ENCODE measurements at places on chromosomes 5 and 9.

DNA sequence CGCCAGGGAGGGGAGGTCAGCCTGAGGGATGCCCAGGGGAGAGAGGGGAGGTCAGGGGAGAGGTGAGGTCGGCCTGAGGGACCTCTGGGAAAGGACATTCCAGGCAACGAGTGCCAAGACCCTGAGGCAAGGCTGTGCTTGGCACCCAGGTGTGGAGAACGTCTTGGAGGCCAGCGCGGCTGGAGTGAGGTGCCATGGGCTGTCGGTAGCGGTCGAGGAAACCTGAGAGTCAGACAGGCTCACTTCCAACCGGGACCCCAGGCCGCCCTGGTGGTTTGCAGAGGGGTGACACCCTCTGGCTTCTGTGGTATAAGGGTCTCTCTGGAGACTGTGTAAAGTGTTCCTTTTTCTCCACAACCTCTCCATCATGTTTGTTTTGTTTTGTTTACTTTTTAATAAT, 82.9 kb downstream of the CACNA1B start:
- DNase-seq: no peak

DNA sequence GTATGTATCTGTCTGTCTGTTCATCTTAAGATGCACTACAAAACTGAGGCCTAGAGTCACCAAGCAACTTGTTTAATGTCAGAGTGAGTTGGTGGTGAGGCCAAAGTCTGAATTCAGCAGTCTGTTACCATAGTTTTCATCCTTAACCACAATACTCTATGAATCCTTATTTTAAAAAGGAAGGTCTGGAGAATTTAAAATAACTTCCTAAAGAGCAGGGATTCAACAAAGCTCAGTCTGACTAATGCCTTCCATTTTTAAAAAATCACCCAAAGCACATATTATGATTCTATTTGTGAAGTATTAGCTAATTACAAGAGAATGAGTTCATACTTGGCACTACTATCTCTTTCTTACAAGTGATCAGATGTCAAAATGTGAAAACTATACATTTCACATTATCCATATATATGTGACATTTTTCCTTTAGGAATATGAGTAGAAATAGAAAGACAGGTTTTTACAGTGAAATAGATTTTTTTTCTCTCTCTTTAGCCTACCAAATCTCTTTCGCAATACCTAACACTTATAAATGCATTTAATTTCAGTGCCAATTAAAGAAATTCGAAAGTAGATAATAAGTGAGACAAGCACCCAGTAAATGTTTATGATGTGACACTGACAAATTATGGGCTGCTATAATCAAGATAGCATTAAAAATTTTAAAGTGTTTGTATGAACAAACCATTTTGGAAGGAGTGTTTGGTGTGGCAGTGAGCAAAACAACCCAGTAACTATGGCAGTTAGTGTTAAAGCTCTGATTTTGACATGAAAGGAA, 102.3 kb upstream of the CDKN2B start:
- no peak for DNase-seq

GRCh38 chr9:81801190-81801589, 111.8 kb upstream of the TLE1 start:
- no peak for DNase-seq

DNA sequence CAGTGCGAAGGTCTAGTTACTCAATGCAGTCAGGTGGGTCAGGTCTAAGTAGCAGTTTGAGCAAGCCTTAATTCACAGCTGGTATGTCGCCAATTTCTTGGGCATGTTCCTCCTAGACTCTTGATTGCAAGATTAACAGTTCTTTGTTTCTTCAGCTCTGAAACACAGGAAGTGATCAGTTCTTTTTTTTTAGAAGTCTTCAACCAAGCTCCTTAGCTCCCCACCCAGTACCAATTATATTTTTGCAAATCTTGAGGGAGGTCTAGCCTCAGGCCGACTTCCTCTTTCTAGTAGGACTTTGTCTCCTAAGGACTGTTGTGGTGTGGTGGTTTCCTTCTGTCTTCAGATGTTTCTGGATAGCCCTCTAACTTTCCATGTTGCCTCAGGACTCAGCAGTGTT, 2054.2 kb downstream of the MAT2B start:
- no peak for DNase-seq

DNA sequence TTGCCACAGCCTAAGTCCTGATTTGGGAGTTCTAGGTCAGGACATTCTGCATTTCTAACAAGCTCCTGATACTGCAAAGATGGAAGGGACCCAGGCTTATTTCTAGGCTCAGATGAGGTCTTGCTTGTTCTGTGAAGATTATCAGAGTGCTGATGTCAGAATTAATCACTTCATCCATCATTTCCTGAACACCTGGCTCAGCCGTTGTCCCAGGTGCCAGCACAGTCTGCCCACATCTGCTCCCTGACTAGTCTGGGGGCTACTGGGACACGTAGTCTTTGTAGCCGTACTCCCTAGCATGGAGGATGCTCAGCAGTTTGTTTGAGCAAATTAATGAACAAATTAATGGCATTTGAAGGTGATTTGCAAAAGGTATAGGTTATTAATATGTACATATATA, 17.9 kb upstream of the SPINK4 start:
- no peak for DNase-seq

DNA sequence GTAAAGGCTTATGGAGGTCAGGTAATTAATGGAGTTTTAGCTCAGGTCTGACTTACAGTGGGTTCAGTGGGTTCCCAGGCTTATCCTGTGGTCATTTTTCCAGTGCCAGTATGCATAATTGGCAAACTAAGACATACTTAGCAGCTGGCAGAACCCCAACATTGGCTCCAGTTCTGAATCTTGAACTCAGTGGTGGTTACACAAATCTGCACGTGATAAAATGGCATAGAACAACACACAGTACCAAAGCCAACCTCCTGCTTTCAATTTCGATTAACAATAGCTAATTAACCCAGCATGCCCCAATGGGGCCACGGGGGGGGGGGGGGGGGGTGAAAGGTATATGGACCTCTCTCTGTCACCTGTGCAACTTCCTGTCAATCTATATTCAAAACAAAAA, 19.0 kb upstream of the BARX1 start:
- no peak for DNase-seq

- no peak for DNase-seq
Observed at GRCh38 chr9:37949576-37949975, 45.6 kb upstream of the SLC25A51 start.

DNA sequence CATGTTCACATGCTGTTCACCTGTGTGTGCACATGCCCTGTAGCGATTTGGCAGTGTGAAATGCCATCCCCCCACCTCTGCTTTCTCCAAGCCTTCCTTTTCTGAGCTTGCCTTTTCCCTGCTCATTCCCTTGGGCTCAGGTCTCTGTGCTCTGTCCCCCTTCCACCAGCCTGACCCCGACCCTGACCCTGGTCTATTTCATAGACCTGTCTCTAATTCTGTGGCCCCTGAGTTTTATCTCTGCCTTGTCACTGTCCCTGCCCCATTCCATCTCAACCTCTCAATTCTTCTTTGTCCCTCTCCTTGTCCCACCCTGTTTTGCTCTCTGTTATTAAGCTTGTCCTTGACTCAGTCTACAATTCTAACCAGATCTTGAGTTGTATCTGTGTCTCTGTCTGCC, 735 bp downstream of the ARAP3 start:
- no peak for DNase-seq

- DNase-seq: peak; percentile 65
Observed at GRCh38 chr5:16736158-16736995, 119.6 kb upstream of the RETREG1 start.

DNA sequence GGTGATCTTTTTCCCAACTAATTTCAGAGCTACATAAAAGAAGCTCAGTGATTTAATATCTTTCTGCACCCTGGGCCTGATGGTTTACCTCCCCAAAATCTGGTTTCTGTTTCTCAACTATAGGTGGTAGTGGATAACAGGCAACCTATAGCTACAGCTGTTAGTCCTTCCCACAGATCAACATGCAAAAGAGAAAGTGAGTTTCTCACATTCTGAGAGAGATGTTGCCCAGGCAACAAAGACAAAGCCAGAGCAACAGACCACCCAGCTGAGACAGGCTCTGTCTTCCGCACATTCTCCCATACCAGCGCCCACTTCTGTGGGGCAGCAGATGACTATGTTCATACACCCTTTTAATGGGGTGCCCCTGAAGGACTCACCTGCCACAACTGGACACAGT, 40.7 kb upstream of the PPP2R2B start:
- no peak for DNase-seq

DNA sequence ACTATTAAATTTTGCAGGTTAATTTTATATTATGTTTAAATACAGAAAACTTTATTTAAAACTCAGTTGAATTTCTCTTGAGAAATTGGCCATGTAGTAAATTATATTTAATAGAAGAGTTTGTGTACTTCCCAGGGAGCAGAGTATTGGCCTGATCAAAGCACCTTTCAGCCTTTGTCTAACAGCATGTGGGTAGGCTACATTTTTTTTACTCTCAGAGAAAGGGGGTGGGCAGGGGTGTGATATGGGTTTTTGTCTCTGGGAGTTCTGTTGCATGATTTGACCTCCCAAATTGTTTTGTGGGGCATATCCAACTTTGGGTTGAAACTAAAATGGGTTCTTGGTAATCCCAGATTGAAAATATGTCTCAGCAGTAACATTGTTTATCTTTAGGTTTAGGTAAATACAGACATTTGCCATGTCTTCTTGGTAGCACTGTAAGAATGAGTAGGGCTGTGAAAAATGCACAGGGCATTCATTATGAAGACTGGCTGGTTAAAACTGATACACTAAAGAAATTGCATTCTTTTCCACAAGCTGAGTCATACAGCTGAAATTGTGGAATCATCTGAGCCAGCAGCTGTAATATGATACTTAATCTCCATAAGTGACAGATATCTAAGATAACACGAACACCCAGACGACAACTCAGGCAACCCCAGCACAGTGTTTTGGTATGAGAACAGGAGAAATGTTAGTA, 75.4 kb upstream of the CDKN2B start:
- DNase-seq: no peak

- DNase-seq: no peak
Observed at GRCh38 chr5:112388739-112389138, 30.3 kb downstream of the EPB41L4A start.

GRCh38 chr5:142686210-142686734, 382 bp upstream of the FGF1 start:
- peak; percentile 76 for DNase-seq

GRCh38 chr5:2685651-2686272, 65.7 kb downstream of the IRX2 start:
- DNase-seq: no peak

GRCh38 chr5:7269591-7270274, 126.2 kb upstream of the ADCY2 start:
- DNase-seq: no peak

DNA sequence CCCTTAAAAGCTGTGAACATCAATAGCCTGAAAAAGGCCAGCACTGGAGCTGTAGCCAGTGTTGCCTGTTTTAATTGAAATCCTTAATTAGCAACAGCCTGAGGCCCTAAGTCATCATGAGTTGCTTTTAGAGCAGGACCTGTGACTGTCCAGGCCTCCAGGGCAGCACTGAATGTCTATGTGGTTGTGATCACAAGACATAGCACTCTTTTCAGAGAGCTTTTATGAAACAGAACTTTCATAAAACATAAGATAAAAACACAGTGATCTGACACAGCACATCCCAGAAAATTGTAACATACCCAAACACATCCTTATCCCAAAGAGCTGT, 85.5 kb upstream of the MYO10 start:
- DNase-seq: no peak

Data from midbrain (tissue), 1 donor.